ENCODE measurements at places on chromosomes 2 and 18.
A peak's percentile ranks its signal among the peaks of the same experiment; 100 is the strongest.

GRCh38 chr2:232281858-232282507 lies 96.6 kb upstream of the ALPP start:
- no peak for DNase-seq

DNA sequence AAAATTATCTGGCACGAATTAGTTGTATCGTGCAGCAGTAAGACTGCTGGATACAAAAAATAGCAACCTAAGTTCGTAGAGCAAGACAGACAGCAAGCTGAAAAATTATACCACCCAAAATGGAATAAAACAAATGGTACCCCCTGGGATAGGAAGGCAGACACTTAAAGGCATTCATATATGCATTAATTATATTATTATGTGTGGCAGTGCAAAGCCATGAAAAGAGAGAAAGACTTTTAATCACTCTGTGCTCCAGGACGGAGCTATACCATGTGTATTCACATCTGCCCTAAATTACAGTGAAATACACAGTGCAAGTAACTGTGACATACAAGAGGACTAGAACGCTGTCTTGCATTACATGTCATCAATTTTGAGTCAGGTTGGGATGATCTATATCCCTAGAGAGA lies 235.9 kb downstream of the GULP1 start:
- no peak for DNase-seq

DNA sequence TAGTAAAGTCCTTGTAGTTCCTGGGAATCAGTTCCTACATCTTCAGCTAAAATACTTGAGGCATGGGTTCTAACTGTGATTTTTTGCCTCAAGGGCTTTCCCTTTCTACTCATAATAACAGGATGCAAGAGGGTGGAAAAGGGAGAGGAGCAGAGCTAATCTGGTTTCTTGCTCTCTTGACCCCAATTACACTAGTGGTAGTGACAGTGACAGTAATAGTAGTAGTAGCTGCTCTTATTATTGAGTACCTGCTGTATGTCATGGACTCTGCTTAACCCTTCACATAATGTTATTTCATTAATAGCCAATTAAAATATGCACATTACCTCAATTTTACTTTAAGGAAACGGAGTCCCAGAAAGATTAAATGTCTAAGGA lies 214.8 kb upstream of the HNRNPA3 start:
- no peak for DNase-seq

DNA sequence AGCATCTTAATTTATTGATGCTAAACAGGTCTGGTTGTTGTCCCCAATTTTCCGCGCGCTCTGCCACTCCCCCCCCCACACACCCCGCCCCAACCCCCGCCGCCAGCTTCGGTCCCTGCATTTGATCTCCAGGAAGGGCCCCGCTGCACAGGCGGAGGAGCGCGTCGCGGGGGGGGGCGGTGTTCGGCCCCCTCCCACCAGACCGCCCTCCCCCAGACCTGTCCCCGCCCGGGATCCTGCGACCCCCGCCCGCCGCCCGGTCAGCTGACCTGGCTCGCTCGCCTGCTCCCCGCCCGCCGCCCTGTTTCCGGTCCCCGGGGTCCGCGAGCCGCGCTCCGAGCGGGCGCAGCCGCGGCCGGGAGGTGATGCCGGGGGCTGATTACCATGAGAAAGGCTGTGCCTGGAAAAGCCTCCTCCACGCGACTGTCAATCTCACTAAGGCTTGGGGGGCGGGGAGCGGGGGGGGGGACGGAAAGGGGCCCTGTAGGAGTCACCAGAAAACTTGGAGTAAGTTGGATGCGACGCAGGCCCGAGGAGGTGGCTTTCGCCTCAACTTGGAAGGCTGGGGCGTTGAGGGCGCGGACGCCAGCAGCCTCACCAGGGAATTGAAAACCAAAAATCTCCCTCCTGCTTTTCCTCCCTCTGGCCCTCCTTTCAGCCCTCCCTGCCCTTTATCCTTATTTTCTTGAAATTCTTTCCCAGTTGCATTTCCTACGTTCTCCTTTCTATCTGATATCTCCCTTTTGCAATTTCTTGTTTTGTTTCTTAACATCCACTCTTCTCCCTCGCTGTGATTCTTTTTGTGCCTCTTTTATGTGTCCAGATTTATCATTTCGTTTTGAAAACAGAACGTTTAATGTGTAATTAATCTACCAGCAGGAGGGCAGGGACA lies 4.4 kb upstream of the ZEB2 start:
- DNase-seq, result peak; percentile 67

DNA sequence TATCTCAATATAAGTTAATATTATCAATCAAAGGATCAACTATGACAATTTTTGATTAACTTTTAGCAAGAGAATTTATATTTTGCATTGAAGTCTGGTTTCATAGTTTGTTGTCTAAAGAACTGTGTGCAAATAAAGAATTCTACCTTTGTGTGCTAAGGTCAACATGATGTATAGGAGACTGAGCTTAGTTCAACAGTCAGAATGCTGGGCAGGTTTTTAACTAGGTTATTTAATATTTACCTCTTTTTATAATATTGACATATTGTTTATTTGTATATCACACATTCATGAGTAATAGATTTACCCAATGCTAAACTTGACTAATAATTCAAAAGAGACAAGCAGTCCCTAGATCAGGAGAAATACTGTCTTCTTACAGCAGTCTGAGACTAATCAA lies 831.4 kb downstream of the DSC3 start:
- no peak for DNase-seq

GRCh38 chr18:30712383-30712782 lies 330.2 kb downstream of the DSC3 start:
- no peak for DNase-seq

DNA sequence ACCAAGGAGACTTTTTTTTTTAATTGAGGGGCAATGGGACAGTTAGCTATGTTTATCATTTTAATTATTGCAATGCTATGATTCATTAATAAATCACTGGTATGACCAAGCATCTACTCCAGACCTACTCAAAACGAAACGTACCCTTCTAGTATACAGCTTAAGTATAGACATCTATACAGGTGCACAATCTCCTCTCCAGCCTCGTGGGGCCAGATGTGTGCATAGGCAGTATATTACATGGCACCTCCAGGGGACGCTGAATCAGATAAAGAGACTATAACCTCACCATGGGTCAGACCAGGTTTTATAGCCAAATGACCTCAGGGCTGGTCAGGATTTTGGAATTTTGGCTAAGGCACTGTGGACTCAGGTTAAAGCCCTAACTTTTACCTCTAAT lies 86.6 kb downstream of the SS18 start:
- no peak for DNase-seq

GRCh38 chr18:61545281-61546245 lies 212.3 kb downstream of the CDH20 start:
- DNase-seq, result no peak

GRCh38 chr18:73741946-73742345 lies 405.7 kb downstream of the FBXO15 start:
- no peak for DNase-seq

GRCh38 chr18:2104620-2105462 lies 466.5 kb downstream of the METTL4 start:
- DNase-seq, result peak; percentile 85

DNA sequence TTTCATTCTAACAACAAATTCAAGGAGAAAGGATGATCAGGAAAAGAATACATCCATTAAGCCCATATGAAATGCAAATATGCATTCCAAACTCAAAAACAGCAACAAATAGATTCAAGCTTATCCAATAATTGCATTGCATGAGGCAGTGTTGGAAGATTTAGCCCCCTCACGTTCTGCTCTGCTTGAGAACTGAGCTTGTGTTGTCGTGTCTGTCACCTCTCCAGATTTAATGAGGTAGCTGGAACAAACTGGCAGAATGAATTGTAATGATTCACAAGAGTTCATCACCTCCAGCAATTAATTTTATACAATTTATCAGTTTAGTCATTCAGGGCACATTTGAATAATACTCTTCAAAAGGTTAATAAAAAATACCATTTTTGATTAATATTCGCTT lies 54.8 kb downstream of the AP1S3 start:
- no peak for DNase-seq
